ENCODE measurements at places on chromosomes 12 and 14.

GRCh38 chr14:24054324-24054641 is 2.5 kb downstream of the CARMIL3 start:
- no peak for DNase-seq

DNA sequence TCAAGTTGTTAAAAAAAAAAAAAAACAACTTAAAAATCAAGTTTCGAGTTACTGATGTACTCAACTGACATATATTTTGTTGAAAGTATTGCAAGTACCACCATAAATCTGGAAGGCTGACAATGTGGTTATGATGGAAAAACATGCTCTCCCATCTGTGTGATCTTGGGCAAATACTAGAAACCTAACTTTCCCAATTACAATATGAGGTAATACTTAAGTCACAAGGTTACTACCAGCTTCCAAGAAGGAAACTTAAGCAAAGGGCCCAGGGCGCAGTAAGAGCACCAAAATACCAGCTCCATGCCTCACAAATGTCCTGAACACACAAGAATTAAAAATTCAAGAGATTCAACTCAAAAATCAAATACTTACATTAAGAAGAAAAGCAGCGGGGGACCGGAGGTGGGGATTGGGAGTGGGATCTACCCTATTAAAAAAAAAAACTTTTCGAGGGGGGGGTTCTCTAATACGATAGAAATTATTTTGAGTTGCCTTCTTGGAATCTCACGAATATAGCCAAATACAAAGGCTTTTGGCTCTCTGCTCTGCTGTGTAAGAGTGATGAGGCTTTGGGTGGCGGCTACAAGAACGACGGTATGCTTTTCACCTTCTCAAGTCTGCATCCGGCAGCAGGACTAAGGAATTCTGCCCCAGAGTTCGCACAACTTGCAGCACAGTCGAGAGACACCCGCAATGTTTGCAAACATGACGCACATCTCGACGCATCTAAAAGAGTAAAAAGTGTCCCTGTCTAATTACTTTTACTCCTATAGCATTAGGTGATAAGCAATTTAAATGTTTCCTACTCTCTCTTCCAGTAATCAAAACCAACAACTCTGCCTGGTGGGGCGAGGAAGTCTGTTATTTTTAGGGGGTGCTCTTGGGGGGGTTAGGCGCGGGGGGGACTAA is 1.1 kb downstream of the SAV1 start:
- DNase-seq, result peak; percentile 34

GRCh38 chr12:110972866-110973265 is 52.5 kb upstream of the MYL2 start:
- no peak for DNase-seq

- no peak for DNase-seq
Measured at GRCh38 chr14:39265033-39265432, 31.3 kb downstream of the MIA2 start.

DNA sequence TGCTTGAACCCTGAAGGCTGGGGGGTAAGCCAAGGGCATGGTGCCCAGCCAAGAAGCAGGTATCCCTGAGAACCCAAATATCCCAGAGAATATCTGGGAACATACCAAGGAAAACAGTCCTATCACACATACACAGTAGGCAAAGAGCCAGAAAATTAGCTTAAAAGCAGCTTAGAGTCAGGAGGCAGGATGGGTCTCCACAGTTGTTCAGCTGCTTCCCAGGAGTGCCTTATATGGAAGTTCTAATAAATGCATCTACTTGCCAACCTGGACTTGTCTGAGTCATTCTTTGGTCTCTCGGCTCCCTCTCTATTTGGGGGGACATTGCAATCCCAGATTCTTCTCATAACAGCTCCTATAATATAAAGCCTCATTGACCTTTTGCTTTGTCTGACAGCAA is 9.0 kb upstream of the GPR135 start:
- DNase-seq, result no peak

DNA sequence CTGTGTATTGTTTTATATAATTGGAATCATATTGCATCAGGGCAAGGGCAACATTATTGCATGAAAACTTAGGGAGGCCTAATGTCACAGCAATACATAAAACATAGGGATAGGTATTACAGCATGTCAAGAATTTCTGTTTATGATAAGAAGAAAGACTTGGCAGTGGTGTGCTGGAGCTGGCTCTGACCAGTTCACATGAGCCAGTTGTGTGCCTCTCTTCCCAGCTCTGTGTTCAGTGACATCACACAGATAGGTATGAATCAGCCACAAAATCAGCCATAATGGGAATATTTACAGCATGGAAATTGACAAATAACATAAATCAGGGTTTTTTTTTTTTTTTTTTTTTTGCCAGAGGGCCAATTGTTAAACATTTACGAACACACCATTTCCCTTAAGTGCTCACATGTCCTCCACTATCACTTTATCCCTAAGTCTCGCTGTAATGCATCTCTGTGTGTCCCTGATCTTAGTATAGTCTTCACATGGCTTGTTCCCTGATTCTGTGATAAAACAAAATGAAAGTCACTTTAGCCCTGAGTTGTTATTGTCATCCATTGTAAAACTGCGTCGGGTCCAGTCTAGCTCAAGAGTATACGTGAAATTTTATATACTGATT is 31.9 kb upstream of the ACSM4 start:
- no peak for DNase-seq

DNA sequence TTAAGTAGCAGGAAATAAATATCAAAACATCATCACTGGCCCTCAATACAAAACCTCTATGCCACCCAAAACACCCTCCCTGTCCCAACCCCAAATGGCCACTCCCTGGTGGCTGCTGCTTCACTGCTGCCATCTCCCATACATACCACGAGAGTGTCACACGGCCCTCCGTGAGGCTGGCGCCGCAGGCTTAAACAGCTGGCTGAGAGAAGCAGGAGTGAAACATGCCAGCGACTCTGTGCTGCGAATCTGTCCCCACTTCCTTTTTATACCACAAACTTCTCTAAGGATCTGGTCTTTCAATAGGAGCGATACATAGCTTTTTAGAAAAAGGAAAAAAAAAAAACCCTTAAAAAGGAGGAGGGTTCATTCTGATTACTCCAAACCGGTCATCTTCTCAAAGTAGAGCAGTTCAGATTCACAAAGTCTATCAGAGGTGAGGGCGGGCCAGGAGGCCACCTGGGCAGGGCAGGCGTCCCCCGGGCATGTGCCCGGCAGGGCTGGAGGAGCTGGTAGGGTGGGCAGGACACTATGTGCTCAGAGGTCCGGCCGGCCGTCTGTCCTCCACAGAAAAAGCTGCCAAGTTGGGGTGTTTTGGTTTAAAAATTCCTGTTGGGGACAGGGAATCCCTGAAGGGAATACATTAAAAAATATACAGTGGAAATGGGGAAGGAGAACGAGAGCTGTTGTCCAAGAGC is 26.5 kb downstream of the MAX start:
- DNase-seq, result no peak

DNA sequence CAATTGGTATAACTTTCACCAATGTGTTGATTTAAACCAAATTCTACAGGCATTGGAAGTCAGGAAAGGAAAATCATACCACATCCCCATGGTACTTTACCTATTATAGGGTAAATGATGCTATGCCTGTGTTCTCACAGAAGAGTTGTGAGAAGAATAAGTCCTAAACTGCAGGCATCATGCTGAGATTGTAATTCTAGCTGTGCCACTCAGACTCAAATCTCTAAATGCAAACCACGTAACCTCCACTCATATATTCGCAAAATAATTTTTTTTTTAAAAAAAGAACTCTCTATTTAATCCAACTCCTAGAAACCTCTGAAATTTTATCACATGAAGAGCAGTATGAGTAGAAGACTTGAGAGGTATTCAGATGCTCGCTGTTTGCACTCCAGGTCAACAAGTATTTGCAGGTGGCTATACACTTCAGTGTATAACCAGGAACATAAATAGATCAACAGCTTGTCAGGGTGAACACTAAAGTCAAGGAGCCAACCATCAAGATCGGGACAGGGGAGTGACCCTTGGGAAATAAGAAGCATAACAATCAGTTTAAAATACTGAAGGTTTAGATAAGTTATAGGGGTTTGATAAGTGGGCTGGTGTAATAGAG is 110.1 kb downstream of the SLC25A21 start:
- DNase-seq, result no peak

GRCh38 chr14:20679907-20680306 is 4.5 kb upstream of the RNASE4 start:
- peak; percentile 48 for DNase-seq

DNA sequence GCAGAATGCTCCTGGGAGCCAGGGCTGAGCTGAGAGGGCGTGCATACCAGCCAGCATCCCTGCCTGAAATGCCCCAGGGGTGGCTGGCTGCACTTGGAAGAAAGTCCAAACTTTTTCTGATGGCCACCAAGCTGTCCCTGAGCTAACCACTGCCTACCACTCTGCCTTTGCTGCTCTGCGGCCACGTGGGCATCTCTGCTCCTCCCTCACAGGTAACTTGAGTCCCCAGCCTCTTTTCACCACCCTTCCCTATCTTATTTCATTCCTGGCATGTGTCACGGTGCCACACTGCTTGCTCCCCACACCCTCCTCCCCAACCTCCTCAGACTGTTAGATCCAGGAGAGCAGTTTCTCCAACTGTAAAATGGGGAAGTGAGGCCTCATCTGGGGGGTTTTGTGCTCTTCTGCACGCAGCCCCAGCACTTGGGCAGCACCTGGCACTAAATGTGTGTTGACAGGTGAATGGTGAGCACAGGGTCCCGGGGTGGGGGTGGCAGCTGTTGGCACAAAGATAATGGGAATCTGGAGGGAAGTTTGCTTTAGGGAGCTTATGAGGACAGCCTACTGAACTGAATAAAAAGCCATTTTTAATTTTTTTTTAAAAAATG is 113.0 kb downstream of the GLT1D1 start:
- DNase-seq, result no peak

- DNase-seq, result no peak
Measured at GRCh38 chr12:1695886-1696670, 5.2 kb downstream of the ADIPOR2 start.

DNA sequence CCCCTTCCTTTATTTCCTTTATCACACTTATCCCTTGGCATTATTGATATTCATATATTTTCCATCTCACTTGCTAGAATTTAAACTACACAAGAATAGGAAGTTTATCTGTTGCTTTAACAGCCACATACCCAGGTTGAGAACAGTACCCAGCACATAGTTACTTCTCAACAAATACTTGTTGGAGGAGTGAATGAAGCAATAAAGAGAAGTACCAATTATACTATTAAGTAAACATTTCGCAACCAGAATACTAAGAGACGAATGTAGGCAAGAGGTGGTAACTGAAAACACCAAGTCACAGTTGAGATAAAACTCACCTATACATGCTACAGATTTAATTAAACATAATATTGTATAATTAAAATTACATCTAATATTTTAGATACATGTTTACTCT is 110.9 kb downstream of the FSCB start:
- no peak for DNase-seq

DNA sequence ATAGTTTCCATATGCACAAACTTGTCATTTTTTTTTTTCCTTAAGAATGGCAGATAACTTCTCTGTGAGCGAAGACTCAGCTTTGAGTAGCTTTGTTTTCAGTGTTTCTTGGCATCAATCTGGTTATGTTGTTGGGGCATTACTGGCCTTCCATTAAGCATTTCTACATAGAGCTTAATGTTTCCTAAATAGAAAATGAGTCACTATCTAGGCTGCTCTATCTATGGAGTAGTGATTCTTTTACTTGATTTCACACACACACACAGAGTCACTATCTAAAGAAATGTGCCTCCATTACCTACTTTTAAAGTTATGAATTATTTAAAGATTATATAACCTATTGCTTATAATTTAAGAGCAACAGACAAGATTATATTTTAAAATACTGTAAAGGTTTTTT is 53.9 kb downstream of the TMEM260 start:
- DNase-seq, result no peak

DNA sequence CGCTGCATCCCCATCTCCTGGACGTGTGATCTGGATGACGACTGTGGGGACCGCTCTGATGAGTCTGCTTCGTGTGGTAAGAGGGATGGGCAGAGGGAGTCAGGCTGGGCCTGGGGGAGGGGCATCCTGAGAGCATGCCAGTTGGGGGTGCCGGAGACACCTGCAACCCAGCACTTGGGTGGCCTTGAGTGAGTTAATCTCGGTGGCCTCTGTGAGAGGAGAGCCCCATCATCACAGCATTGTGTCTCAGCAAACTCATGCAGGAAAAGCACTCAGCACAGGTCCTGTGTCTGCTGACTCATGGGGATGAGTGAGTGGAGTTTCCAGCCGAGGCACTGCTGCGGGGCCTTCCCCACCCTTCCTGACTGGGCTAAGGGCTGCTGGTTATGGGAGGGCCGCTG is 19.6 kb upstream of the LRP1-AS start:
- DNase-seq, result no peak

GRCh38 chr14:34051966-34052657 is 101.2 kb upstream of the EGLN3 start:
- no peak for DNase-seq

GRCh38 chr14:102094101-102094500 is 7.3 kb upstream of the HSP90AA1 start:
- no peak for DNase-seq

GRCh38 chr14:97206916-97207315 is 409.7 kb downstream of the VRK1 start:
- DNase-seq, result no peak

DNA sequence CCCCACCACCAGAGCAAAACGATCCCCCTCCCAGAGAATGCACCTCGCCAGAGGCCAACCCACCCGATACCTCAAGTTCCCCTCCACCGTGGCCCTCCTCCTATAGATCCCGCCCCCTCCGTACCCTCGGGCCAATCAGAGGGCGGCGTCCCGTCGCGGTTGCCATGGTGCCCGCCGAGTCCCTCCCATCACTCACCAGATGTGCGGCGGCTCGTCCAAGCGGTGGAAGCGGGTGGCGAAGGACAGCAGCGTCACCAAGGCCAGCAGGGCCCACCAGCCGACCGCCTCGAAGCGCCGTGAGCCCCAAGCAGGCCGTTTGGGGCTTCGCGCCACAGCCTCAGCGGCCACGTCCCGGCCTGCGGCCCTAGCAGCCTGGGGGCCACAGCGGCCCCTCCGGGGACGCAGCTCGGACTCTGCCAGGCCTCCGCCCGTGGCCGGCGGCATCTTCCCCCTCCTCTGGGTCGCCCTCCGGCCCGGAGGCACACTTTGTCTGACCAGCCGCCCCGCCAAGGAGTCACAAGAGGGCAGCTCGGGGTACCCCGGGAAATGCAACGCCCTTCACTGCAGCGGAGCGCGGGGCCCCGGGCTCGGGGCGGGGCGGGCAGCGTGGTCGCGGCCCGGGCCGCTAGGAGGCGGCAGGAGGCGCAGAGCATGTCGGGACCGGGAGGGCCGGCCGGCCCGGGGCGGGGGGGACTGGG is at the start of gene POMT2:
Gene POMT2, minus strand, starts transcription at position 646 of the 698 bp plus-strand sequence. Its CDS starts 202 bp downstream, at position 444.
- peak; percentile 87 for DNase-seq

DNA sequence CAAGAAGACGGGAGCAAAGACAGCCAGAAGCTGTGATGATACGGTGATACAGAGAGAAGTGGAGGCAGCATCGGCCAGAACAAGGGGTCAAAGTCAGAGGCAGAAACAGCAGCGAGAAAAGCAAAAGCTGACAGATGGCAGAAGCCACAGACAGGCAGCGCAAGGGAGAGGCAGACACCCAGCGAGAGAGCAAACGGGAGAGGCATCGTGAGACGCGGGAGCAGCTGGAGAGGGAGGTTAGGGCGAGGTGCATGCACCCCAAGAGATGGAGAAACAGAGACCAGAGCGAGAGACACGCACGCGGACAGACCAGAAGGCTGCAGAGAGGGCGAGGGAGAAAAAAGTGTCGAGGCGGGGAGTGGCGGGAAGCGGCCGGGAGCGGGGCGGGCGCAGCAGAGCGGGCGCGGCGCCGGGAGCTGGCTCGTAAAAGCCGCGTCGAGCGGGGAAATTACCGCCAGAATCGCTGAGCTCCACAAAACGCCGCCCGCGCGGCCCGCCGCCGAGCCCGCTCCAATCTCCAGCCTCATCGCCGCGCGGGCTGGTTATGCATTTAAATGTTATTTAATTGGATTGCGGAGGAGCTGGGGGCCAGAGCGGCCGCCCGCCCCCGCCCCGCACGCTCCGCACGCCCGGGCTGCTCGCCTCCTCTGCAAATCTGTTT is 15.6 kb downstream of the SMUG1 start:
- peak; percentile 70 for DNase-seq

Measured in iPS-NIHi11 (cell line).